ENCODE measurements at places on chromosomes 3 and 15.

GRCh38 chr3:149702691-149703441, 45.0 kb upstream of the WWTR1 start:
- DNase-seq, result no peak

- no peak for DNase-seq
These were observed 5.5 kb downstream of the B4GALT4 start for GRCh38 chr3:119235151-119235550.

DNA sequence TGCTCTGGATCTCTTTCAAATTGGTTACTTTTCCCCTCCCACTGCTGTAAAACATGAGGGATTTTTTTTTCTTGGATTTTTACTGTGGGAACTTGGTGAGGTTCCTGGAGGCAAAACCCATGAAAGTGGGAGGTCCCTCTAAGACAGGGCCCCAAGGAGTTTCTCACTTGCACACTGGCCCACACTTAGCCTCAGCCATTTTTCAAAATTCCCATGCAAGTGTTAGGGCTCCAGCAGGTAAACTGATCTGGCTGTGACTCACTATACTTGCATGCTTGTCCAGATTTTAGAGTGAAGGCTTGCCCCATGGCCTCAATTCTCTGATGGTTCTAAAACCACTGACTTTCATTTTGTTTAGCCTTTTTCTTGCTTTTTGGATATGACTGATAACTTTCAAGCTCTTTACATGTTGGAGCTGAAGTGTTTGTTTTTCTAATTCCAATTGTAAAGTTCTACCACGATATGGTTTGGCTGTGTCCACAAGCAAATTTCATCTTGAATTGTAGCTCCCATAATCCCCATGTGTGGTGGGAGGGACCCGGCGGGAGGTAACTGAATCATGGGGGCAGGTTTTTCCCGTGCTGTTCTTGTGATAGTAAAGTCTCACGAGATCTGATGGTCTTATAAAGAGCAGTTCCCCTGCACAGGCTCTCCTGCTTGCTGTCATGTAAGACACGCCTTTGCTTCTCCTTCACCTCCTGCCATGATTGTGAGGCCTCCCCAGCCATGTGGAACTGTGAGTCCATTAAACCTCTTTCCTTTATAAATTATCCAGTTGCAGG, 37.7 kb downstream of the MCCC1 start:
- no peak for DNase-seq

GRCh38 chr15:82999426-82999825, 12.0 kb downstream of the C15orf40 start:
- DNase-seq, result no peak

DNA sequence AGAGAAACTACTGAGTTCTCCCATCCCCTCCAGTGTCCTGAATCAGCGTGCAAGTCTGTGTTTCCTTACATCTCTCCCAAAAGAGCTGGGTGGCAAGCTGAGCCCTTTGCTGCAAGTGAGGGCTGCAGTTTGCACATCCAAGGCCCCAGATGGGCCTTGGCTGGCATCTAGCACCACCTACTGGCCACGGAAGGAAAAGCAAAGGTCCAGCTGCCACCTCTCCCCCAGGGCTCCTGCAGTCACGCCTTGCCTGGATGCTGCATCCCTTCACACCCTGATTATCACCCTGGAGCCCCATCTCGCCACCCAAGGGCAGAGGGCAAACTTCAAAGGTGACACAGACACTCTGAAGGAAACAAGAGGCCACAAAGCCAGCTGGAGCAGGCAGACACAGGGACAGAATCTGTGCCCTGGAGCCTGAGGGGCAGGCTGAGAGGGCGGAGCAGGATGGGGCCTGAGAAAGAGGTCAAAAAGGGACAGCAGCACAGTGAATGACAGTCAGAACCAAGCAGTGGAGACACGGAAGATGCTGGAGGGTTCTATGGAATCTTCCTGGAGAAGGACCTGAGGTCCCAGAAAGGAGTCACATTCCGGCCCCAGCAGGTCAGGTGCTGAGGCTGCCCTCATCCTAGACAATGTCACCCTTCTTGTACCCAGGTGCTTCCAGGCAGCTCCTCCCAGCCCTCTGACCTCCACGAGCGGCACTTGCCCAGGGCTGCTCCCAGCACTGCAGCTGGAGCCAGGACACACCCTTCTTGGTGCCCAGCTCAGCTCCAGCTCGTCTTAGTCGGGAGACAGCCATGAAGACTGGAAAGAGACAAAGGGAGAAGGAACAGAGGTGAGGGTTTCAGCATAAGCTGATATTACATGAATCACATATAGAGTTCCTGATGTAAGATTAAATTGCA, 18.3 kb upstream of the NTRK3 start:
- peak; percentile 42 for DNase-seq

DNA sequence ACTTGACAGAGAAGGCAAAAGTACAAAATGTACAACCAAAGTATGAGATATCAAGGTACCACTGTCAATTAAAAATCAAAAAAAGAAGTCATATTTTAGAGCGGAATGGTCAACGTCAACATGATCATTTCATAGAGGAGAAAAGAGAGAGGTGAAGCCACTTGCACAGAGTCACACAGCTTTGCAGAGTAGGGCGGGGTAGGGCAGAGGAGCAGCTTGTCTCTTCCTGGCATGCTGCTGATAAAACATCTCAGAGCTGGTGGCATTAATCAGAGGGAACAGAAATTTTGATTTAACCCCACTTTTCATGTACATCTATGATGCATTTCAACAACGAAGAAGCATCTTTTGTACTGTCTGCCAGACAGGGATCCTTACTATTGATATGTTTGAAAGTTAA, 5.2 kb upstream of the IGF1R start:
- no peak for DNase-seq

DNA sequence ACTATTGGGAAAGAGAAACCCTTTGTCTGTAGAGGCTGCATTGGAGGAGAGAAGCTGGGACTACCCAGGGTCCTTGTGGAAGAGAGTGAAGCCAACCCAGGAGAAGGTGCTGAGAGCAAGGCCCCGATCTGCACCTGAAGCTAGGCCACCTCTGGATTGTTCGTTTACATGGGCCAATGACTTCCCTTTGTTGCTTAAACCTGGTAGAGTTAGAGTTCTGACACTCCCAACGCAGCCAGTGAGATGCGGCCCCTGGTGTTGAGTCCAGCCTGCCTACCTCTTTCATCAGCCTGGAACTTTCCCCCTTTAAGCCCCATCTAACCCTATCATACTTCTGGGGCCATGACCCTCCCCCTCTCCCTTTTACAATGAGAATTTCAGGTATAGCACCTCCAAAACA, 30.8 kb downstream of the CCDC13 start:
- DNase-seq, result no peak

DNA sequence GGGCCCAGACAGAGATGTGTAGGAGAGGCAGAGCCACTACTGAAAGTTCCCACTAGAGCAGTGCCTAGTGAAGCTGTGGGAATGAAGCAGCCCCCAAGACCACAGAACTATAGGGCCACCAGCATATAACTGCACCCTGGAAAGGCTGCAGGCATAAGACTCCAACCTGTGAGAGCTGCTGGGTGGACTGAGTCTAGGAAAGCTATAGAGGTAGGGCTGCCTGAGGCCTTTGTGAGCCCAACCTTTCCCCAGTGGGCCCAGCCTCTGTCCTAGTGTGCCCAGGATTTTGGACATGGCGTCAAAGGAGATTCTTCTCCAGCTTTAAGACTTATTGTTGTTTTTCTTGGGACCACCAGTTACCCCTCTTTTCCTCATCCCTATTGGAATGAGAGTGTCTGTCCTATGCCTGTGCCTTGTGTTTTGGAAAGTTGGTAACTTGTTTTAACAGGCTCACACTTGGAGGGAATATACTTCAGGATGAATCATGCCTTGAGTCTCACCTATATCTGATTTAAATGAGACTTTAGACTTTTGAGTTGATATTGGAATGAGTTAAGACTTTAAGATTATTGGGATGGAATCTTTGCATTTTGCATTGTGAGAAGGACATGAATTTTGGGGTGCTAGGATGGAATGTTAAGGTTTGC, 28.1 kb downstream of the SLMAP start:
- DNase-seq, result no peak

DNA sequence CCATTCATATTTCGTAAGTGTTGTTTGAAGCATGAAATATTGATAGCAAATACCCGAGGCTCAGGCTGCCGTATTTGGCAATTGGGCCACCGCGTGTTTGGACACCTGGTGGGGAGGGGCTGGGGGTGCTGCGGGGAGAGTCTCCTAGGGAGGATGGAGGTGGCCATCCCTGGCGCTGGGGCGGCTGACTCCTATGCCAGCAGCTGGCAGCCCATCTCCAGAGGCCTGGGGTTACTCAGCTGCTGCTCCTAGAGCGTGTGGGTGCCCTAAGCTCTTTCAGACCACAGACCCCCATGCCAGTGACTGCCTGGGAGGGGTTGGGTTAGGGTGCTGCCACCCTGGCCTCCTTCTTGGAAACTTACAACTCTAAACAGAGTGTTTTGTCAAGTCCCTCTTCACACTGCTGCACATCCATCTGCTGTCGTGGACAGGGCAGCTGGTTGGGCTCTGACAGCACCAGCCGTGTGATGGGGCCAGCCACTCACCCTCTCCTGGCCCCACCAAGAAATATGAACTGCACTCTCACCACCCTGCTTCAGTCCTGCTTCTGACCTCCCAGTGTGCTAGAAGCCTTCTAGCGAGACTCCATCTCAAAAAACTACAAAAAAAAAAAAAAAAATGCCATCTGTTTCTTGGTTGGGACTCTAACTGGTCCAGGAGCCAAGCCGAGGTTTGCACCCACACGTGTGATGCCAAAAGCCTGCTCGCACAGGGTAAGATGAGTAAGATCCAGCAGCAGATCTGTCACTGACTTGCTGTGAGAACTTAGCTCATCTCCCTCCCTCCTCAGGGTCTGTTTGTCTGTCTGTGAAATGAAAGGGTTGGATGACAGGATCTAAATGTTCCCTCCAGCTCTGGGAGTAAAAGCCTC, 156.2 kb downstream of the MEGF11 start:
- DNase-seq, result no peak

DNA sequence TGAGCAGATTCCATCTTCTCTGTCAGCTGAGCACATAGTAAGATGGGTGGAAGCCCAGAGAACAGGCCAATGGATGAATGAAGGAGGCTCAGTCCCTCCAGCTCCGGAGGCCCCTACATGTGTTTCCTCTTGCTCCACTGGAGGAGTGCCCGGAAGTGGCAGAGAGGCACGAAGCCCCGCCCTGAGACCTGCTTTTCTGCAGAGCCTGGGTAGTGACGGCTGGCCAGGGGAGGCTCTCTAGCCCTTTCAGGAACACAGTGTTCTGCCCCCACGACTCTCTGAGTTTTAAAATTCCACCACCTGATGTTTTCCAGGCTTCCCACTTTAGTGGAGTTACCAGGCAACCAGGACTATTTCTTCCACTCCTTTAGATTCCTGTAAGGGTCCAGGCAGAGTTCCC, 149.4 kb upstream of the SLC6A11 start:
- DNase-seq, result no peak

GRCh38 chr3:139123377-139124095, 78.8 kb upstream of the PRR23C start:
- no peak for DNase-seq

DNA sequence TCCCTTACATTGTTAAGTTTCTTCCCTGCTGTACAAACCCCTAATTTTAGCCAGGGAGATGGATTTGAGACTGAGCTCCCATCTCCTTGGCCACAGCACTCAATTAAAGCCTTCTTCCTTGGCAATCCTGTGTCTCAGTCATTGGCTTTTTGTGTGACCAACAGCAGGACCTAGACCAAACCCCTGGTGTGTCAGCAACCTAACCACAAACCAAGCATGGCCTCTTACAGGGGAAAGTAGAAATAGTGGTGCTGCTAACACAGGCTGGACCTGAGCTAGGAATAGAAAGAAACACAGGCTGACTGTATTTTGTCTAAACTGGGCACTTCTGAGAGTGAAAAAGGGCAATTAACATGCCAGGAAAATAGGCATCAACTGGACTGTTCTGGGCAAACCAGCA, 37.9 kb downstream of the PPCDC start:
- DNase-seq, result peak; percentile 71

DNA sequence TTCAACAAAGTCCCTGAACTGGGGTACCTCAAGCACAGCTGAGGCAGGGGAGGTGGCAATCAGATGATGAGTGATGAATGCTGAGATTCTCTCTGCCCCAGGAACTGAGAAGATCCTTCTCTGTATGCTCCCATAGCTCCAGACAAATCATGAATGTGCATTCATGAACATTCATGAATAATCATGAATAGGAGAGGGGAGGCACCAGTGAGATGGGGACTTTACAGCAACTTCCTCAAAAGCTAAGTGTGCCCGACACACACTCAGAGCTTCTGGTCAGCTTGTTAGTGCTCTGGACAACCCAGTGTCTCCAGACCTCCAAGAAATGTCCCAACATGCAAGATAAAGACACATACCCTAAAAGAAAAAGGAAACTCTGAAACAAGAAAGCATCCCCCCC, 24.3 kb downstream of the LRRC2 start:
- no peak for DNase-seq

DNA sequence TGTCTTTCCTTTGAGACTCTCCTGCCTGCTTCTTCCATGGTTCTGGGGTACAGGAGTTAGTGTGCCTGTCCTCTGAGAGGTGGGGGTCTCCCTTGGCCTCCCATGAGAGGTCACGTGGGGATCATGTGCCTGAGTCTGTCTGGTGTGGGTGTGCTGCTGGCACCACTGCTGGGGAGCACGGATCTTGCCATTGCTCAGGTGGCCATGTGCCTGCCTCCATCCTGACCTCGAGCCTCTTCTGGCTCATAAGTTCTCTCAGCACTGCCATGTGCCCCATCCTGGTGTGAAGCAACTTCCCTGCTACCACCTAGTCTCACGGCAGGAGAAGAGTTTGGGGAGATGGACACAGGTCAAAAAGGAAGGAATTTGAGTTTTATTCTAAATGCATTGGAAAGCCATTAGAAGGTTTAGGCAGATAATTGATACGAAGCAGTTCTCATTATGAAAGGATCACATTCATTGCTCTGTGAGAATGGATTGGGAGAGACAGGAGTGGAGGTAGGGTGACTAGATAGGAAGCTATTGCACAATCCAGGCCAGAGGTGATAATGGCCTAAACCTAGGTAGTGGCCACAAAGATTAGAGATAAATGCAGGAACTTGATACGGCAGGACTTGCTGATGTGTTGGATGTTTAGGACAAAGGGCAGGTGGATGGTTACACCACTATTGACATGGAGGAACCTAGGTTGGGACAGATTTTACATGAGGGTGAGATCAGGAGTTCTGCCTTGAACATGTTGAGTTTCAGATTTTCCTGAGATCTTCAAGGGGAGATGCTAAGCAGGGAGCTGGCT, 173.0 kb upstream of the RORA start:
- no peak for DNase-seq

GRCh38 chr3:112013784-112014143, 15.0 kb downstream of the TAGLN3 start:
- DNase-seq, result no peak

DNA sequence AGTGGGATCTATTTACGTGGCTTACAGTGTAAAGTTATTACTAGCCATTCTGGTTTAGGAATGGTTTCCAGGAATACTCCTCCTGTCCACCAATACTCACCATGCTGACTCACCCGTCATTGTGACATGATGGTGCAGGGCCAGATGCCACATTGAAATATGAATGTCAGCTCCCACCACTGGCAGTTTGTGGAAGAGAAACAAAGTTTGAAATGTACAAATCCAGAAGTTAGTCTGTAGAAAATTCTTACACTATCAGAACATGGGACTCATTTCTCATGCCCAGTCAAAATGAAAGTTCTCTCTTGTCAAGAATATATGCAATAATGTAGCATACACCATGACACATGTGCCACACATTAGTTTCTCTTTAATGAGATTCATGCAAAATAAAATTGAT, 14.4 kb upstream of the TSPAN3 start:
- peak; percentile 94 for DNase-seq

GRCh38 chr3:79564192-79564591, 203.6 kb downstream of the ROBO1 start:
- DNase-seq, result no peak

- DNase-seq, result no peak
These were observed 360.6 kb upstream of the SGO1 start for GRCh38 chr3:20546636-20547035.

GRCh38 chr3:141368925-141369794, 856 bp downstream of the ZBTB38 start:
- DNase-seq, result no peak

All from inflammatory macrophage treated with lipopolysaccharide for 4 hours (primary cell).